ENCODE measurements at places on chromosomes 12 and 14. TPM values are rescaled to one million over a fixed set of nuclear protein-coding genes. Genes with fewer than 3 reads are reported as not detected.

Gene OVCH1
- total RNA-seq = not detected

Gene TAS2R7
- total RNA-seq = not detected

Gene SMIM10L1
- total RNA-seq = 6.4 TPM

Gene MYF5
- total RNA-seq = not detected

DNA sequence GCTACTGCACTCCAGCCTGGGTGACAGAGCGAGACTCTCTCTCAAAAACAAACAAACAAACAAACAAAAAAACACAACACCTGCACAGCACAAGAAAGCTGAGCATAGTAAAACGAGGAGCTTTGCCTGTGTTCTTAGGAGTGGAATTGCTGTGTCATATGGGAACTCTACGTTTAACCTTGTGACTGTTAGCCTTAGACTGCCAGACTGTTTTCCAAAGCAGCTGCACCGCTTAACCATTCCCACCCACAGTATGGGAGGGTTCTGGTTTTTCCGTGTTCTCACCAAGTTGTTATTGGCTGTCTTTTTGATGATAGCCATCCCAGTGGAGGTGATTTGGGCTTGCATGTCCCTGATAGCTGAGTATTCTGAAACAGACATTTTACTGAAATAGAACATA lies 9.2 kb downstream of the WNT5B start:
- no peak for DNase-seq

DNA sequence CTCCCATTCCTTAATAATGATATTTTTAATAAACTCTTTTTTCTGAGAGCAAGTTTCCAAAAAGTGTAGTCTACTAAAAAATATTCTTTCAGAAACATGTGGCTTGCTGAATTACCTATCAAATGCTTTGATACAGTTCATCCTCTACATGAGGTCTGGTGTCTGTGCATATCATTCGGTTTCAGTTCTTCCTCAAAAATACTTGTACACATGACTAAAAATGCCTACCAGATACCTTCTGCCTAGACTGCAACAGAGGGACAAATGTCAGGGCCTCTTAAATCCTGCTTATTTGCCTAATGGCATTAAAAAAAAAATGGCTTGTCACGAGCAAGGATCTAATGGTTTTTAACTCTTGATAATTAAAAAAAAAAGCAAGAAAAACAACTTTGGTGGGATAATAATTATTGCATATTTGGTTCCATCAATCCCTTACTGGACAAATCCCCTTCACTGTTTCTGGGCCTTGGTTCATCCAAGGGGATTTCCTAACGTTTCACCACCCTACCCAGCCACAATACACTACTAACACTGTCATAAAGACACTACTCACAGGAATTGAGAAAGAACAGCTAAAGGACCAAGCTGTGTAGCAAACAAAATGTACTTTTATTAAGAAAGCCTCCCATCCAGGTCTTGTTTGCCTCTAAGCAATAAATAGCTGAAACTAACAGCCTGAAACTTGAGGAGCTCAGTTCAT lies 45.7 kb downstream of the PARP11 start:
- DNase-seq = no peak

DNA sequence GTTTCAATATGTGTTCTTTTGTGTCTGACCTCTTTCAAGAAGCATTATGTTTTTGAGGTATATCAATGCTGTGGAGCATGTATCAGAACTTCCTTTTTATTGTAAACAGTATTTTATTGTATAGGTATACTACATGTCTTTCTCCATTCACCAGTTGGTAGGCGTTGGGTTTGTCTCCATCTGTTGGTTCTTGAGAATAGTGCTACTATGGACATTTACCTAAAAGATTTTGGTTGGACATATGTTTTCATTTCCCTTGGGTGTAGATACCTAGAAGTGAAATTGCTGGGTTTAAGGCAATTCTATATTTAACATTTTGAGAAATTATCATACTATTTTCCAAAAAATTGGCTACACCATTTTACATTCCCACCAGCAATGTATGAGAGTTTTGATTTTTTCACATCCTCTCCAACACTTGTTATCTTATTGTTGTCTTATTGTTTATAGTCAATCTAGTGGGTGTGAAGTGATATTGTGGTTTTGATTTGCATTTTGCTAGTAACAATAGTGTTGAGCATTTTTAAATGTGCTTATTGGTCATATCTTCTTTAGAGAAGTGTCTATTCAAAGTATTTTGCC lies 409.2 kb downstream of the IPO8 start:
- no peak for DNase-seq

GRCh38 chr12:59147791-59148190 lies 227.5 kb upstream of the LRIG3 start:
- DNase-seq = no peak

- no peak for DNase-seq
These were observed 24.3 kb downstream of the ANAPC7 start for GRCh38 chr12:110379197-110379596.

- no peak for DNase-seq
These were observed 1.1 kb downstream of the ALX1 start for GRCh38 chr12:85280984-85281630.

GRCh38 chr12:53170215-53170614 lies 10.3 kb upstream of the ZNF740 start:
- peak; percentile 93 for DNase-seq

- DNase-seq = no peak
These were observed 2.1 kb downstream of the KRT84 start for GRCh38 chr12:52383331-52383730.

DNA sequence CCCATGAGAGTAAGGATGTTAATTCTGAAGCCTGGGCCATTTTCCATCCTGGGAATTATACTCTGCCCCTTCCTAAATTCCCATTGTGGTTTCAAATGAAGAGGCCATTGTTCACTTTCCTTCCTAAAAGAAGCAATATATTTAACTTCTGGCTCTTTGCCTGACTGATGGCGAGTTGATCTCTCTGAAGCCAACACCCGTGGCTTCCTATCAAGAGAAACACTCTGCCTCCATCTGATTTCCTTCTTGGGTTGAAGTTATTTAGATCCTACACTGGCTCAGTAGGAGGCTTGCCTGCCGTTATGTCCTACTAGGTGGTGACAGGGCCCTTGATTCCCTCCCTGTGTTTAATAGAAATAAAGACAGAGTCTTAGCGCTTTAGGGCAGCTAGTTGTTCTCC lies 97.4 kb downstream of the PRKCH start:
- no peak for DNase-seq

- no peak for DNase-seq
These were observed 114.8 kb downstream of the PLXNC1 start for GRCh38 chr12:94263011-94263811.

- no peak for DNase-seq
These were observed 13.1 kb upstream of the CARMIL3 start for GRCh38 chr14:24038686-24039085.

- DNase-seq = no peak
These were observed 7.5 kb downstream of the APPL2 start for GRCh38 chr12:105228494-105228893.

DNA sequence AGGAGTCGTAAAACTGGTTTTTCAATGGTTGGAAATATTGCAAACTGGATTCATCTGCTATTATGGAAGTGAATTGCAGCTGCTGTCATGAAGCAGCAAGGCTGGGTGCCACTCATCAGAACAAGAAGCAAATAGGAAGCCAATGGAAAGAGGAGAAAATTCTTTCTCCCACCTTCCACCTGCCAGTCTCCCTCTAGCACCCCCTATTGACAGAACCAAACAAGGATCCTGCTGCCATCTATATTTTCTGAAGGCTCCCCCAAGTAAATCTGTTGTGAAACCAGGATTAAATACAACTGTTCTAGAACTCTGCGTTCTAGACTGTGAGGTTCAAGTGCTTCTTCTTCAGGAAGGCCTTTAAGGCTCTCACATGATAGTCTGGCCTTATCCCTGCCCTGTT lies 286.6 kb downstream of the AACS start:
- no peak for DNase-seq

DNA sequence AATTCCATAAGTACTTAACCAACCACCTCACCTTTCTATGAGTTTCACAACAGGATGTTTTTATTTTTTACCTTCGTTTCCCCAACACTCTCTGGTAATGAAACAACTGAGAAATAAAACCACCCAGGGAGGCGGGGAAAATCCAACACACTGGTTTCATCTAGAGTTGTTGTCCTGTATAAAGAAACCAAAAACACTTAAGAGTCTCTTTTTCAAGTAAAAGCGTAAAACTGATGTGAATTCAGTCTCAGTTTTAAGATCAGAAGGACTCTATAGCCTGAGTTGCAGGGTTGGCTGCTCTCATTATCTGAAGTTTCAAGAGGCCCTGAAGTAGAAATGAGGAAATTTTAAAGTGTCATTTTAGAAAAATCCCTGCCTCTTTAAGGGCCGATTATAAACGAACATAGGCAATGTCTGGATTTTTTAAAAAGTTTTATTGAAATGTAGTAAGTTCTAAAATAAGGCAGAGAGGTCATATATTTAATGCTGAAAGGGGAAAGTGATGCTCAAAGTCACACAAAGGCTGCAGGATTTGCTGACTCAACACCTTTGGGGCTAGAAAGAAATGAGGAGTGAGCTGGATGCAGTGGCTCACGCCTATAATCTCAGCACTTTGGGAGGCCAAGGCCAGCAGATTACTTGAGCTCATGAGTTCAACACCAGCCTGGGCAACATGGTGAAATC lies 27.2 kb downstream of the HIGD1C start:
- no peak for DNase-seq

DNA sequence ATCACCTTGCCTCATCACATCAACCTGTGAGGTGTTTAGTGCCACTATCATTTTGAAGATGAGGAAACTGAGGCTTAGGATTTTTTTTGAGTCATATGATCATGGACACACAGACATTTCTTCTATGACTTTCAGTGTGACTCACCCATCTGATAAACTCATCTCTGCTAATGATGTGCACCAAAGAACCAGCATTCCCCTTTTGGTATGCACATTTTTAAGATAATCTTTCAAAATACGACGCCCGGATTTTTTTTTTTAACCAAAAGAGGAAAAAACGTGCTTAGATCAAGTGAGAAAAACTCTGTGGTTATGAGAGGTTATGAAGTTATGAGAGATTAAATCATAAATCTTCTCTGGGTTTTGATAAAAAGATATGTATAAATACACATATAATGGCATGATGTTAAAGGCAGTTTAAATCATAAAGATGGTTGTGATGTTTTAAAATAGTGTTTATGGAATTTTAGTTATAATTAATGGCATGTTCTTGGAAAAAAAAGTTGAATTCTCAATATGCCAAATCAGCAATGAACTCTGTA lies 948.1 kb downstream of the TMTC2 start:
- no peak for DNase-seq

- no peak for DNase-seq
These were observed 2.7 kb downstream of the KTN1 start for GRCh38 chr14:55582746-55583145.

GRCh38 chr14:101554991-101555668 lies 6.2 kb upstream of the DIO3 start:
- peak; percentile 72 for DNase-seq

GRCh38 chr14:26444822-26445221 lies 153.0 kb downstream of the NOVA1 start:
- no peak for DNase-seq

GRCh38 chr12:127558361-127558760 lies 708.6 kb upstream of the TMEM132C start:
- DNase-seq = no peak

Measured in left lobe of liver (tissue), 2 donors.